ENCODE measurements at places on chromosomes 1 and 21.

- no peak for DNase-seq
Measured at GRCh38 chr1:233138788-233139585, 156.5 kb downstream of the PCNX2 start.

DNA sequence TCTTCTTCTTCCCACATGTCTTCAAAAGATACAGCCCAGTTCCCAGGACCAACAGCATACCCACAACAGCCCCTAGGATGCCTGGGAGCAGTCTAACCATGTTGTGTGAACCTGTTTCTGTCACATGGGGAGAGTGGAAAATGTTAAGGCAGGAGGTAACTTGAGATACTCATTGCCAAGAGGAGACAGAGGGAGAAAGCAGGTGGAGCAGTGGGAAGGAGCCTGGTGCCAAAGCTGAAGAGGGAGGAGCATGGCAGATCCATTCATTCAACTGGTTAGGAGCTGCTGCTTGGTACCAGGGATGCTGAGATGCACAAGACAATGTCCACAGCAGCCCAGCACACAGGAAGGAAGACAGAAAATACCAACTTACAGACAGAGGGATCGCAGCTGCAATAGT lies 149.8 kb upstream of the ETV3 start:
- DNase-seq: no peak

- no peak for DNase-seq
Measured at GRCh38 chr1:155884031-155884960, 24.9 kb downstream of the SYT11 start.

DNA sequence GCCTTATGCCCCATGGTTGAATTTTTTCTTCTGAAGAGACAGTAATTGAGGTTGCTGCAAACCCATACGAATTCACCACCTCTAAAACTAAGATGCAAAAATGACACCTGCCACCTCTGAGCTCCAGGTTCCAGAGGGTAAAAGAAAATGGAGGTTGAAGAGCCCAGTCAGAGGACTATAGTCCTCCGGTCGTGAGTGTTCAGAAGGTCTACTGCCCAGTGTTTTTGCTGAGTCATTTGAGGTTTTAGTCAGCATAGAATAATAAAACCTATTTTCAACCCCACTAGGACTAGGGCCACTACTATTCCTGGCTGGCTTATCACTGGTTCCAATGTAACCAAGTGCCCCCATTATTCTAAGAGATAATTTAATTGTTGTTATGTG lies 12.9 kb upstream of the SLAMF7 start:
- DNase-seq: no peak

DNA sequence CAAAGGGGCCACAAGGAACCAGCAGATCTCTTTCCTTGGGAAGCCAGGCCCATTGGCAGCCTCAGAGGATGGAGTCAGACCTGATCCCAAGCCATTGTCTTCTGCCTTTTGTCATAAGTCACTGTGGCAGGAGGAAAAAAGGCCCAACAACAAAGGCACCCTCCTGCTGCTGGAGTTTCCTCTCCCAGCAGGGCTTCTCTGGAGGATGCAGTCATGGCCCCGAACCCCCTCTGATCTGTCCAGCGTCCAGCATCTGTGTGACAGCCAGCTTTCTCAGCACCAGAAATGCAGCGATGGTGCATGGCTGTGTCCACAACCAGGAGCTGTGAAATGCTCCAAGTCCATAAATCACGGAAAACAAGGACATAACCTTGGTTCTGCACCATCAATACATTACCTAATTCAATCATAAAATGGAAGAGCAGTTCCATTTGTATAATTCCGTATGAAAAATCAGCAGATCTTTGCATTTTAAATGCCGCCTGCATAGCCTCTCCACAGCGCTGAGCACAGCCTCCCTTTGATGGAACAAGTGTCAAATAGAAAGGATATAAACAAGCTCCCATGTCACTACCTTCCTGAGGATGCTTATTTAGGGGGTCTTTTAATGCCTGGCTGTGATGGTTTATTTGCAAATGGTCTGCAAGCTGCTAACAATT lies 30.6 kb downstream of the AJAP1 start:
- no peak for DNase-seq

DNA sequence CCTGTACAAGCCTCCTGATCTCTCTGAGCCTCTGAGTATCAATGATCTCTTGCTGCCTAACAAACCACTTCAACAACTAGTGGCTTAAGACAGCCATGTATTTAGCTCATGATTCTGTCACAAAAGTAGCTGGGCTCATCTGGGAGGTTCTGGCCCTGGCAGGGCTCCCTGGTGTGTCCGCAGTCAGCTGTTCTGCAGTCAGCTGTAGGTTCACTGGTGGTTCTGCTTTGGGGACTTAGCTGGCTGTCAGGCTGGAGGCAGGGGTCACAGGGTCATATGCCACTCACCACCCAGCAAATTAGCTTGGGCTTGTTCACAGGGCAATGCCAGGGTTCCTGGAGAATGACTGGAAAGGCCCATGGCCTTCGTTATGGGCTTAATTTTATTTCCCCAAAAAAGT lies 64.8 kb downstream of the DISP3 start:
- DNase-seq: no peak

DNA sequence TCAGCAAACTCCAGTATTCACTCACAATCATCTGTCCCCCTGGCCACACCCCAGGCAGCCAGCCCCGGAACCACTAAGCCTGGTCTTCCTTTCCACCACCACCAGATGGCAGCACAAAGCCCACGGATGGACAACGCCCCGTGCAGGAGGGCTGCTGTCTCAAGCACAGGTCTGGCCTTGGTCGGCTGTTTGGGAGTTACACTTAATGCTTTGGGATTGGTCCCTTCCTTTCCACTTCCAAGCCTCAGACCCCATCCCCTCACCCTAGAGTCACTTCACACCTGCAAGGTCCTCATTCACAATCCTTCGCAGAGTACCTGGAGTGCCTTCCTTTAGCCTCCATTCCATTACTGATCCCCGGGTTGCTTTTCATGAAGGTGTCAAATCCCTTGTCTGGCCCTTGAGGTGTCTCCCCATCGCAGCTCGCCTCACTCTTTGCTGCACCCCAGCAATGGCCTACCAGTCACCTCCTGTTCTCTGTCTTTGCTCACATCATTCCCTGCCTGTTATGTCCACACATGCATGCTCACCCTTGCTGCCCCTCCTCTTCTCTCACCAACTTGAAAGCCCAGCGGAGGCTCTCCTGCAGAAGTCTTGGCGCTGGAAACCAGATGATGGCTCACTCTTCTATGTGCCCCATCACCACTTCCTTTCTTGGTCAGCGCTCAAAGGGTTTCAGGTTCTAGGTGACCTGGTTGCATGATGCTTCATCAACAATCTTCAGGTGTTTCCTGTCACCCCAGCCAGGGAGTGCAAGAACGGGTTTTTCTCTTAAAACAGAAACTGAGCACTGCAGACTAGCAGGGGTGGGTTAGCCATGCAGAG lies 24.9 kb upstream of the KCNA2 start:
- DNase-seq: peak; percentile 57

- DNase-seq: no peak
Measured at GRCh38 chr1:63798284-63798683, 24.5 kb downstream of the ROR1 start.

DNA sequence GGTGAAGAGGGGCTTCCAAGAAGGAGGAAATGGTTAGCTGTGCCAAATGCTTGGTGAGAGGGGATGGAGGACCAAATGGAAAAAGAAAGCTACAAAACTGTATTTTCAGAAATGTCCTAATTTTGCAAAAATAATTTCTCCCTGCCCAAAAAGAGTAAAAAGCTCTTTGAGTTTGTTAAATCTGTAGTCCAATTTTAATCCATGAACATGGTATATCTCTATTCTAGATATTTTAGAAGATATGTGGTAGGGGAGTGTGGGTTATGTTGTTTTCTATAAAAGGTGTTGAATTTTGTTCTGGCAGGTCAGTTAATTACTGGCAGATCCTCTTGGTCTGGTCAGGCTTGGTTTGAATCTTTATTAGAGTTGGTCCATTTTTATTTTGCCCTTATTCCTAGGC lies 474.1 kb upstream of the VAMP3 start:
- DNase-seq: no peak

DNA sequence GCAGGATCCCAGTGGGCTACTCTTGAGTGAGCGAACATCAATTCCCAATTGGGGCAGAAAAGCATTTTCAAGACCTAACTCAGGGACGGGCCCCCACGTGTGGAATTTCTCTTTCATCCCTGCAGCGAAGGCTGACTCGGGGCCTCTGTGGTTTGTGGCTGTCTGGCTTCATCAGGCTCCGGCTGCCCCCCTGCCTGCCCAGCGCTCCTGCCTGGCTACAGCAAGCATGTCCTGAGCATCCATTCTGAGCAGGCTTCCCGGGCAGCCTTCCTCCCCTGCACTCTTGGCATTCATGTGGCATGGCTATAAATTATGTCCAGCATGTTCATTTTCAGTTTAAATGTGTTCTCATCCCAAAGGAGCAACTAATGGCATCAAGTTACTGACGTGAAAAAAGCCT lies 588.1 kb downstream of the KIF26B start:
- no peak for DNase-seq

GRCh38 chr21:29018540-29018939 lies 609 bp downstream of the RWDD2B start:
- no peak for DNase-seq

GRCh38 chr1:228307218-228308023 lies 99.2 kb downstream of the TRIM11 start:
- DNase-seq: no peak

- peak; percentile 55 for DNase-seq
Measured at GRCh38 chr1:32350785-32351398, 11.4 kb downstream of the FAM229A start.

DNA sequence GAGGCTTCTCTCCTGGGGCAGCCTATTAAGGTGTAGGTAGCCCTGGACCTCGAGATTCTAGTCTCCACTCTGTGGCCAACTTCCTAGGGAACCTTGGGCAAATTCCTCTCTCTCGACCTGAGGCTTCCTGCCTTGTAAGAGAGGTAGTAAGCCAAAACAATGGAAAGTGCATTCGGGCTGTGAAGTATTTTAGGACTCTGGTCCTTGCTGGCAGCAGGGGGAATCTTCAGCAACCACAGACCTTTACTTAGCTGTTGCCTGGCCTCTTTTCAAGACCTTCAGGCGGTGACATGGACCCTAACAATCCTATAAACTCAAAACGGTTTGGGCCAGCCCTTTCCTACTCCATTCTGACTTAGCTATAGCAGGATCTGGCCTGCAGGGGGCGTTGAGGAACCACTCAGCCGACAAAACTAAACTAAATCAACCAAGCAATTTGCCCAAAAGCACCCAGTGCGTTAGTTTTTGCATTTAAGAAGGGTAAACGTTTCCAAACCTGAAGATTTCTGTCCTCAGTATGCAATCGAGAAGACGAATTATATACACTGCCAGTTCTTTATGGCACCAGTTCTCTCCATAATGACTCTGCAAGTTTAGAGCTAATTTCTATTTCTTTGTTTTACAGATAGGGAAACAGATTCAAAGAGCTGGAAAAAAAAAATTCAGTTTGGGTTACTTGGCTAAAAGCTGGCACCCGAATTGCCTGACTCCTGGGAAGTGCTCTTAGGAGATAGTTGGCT lies 10.9 kb upstream of the SESN2 start:
- DNase-seq: peak; percentile 65

- no peak for DNase-seq
Measured at GRCh38 chr1:83026745-83027144, 972.2 kb downstream of the TTLL7 start.
